ENCODE measurements at places on chromosomes 13 and 19. TPM values are rescaled to one million over a fixed set of nuclear protein-coding genes. Genes with fewer than 3 reads are reported as not detected.

DNA sequence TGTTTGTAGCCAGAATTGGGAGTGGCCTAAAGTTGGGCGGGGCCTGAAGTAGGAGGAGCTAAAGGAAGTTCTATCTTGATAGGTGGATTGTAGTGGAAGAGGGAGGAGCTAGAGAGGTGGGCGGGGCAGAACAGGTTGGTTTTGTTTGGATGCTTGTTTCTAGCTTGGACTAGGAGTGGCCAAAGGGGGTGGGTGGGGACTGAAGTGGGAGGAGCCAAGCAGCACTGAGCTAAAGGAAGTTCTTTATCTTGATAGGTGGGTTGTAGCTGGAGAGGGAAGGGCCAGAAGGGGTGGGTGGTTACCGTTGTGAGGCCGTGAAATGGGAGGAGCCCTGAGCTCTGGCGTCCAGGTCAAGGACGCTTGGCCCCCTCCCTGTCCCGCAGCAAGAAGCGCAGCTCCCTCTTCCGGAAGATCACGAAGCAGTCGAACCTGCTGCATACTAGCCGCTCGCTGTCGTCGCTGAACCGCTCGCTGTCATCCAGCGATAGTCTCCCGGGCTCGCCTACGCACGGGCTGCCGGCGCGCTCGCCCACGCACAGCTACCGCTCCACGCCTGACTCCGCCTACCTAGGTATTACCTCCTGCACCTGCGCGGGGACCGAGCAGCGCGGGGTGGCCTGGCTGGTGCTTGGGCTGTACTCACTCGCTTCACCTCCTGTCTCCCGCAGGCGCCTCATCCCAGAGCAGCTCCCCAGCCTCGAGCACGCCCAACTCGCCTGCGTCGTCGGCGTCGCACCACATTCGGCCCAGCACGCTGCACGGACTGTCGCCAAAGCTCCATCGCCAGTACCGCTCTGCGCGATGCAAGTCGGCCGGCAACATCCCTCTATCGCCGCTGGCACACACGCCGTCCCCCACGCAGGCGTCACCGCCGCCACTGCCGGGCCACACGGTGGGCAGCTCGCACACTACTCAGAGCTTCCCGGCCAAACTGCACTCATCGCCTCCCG, 8.0 kb downstream of the DNASE2 start:
- peak; percentile 59 for DNase-seq

IL11 gene
- 0.47 TPM for total RNA-seq

DNA sequence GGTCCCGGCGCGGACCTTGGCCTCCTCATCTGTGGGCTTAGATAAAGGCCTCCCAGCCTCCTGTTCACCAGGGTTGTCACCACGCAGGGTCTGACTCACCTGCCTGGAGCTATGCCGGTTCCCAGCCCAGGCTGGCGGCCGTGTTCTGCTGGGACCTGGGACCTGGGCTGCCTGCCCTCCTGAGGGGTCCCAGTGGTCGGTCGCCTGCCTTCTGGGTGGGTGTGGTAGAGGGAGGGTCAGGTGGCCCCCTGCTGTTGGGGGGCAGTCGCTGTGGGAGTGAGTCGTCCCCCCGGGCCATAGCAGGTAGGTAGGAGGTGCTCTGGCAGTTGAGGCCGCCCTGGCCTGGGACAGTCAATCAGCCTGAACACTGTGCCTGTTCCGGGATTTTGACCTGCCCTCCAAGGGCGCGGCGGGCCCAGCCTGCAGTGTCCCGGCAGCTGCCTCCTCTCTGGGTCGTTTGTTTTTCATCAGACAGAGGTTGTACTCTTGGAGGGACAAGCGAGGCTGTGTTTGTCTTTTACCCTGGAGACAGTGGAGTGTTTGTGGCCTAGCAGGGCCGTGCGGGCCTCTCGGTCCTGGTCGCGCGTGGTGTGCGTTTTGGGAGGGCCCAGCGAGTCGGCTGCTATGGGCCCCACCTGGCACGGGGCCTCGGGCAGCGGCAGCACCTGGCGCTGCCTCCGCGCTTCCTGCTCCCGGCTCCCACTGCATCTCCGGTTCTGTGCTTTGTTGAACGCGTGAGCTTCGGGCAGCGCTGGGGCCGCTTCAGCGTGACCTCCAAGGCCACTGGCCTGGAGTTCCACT, 2.6 kb downstream of the ADAT3 start:
- DNase-seq = peak; percentile 47

GRCh38 chr13:31540281-31540680, 199.0 kb upstream of the RXFP2 start:
- no peak for DNase-seq

ZNF579 gene
- total RNA-seq = 16.6 TPM

TNNT1 gene
- not detected for total RNA-seq

GRCh38 chr19:44575116-44575700, 38.2 kb upstream of the IGSF23 start:
- no peak for DNase-seq

GRCh38 chr13:97583907-97584497, 150.0 kb downstream of the RAP2A start:
- DNase-seq = no peak

- DNase-seq = no peak
Observed at GRCh38 chr13:25819856-25820530, 231.8 kb downstream of the SHISA2 start.

ERVK3-1 gene
- 35.4 TPM for total RNA-seq

GRCh38 chr13:109941951-109942350, 155.6 kb upstream of the IRS2 start:
- DNase-seq = no peak

DNA sequence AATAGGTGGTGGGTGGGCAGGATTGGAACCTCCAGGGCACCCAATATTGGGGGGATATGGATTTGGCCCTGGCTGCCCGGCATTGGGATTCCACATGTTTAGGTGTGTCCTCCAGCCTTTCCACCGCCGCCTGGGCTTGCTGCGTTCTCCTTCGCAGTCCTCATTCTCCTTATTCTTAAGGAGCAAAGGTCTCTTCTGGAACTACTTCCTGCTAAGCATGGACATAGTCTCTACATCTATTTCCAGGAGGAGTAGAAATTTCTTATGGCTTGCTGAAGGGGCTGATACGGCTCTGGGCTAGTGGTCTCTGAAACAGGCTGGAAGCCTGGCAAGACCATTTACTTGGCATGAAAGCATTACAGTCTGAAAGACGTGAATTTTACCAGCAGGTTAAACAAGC, 9.2 kb upstream of the FCGBP start:
- DNase-seq = no peak

DNA sequence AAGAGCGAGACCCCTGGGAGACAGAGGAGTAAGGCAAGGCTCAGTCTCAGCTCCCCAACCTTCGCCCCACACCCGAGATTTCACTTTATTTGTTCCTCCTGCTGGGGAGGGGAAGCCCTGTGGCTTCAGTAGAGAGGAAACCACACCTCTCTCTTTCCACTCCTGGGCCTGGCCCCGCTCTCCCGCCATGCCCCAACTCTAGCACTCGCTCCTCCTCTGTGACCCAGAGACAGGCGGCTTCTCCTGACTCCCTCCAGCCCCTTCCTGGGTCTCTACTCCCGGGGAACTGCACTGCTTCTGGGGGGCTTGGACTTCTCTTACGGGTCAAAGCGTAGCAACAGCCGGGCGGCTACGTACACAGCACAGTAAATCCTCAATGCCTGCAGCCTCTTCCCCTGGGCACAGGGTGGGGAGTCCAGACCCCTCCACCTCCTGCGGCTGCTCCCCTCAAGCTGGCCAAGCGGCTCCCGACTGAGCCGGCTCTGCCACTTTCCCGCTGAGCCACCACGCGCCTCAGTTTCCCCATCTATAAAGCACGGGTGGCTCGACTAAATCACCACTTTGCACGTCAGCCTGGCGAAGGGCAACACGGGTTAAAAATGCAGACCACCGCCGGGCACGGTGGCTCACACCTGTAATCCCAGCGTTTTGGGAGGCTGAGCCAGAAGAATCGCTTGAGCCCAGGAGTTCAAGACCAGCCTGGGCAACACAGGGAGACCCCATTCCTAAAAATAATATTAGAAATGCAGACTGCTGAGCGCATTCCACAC, 1.4 kb downstream of the RNF126 start:
- DNase-seq = no peak

DNA sequence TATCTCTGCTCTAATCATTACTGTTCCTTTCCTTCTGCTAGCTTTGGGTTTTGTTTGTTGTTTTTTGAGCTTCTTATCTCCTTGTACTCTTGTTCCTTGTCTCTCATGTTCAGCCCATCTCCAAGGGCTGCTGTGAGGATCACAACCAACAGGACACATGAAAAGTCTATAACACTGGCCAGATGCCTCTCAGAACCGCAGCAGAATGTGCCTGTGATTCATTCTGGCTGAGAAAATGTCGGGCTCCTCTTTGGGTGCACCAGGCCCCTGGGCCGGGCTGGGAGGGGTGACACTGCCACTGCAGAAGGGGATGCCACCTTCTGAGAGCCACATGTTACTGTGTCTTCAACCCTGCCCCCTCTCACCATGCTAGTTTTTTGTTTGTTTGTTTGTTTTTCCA, 48.0 kb downstream of the GGACT start:
- DNase-seq = no peak

GRCh38 chr13:78680115-78680561, 21.2 kb upstream of the OBI1 start:
- peak; percentile 50 for DNase-seq

- no peak for DNase-seq
Observed at GRCh38 chr13:109371066-109371465, 415.3 kb downstream of the IRS2 start.

DNA sequence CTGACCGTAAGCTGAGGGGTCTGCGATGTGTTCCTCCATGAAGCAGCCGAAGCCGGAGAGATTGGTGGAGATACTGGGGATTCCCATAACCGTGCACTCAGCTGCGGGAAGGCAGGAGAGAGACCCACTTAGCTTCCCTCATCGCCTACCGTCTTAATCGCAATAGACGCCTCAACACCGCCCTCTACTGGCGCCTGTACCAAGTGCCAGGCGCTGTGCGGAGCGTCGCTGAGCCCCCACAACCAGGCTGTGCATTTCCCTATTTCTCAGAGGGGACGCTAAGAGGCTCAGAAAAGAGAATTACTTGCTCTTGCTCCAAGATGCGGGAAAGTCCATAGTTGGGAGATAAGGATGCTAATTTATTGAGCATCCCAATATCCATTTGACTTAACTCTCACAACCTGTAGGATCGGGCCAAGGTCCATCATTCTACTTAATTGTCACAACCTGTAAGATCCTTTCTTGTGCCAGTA, 5.8 kb downstream of the FTL start:
- DNase-seq = peak; percentile 84

ZNF296 gene
- 2.1 TPM for total RNA-seq

- peak; percentile 82 for DNase-seq
Observed at GRCh38 chr19:56765137-56765536, 75.4 kb downstream of the PEG3 start.

VSTM2B gene
- not detected for total RNA-seq

DNA sequence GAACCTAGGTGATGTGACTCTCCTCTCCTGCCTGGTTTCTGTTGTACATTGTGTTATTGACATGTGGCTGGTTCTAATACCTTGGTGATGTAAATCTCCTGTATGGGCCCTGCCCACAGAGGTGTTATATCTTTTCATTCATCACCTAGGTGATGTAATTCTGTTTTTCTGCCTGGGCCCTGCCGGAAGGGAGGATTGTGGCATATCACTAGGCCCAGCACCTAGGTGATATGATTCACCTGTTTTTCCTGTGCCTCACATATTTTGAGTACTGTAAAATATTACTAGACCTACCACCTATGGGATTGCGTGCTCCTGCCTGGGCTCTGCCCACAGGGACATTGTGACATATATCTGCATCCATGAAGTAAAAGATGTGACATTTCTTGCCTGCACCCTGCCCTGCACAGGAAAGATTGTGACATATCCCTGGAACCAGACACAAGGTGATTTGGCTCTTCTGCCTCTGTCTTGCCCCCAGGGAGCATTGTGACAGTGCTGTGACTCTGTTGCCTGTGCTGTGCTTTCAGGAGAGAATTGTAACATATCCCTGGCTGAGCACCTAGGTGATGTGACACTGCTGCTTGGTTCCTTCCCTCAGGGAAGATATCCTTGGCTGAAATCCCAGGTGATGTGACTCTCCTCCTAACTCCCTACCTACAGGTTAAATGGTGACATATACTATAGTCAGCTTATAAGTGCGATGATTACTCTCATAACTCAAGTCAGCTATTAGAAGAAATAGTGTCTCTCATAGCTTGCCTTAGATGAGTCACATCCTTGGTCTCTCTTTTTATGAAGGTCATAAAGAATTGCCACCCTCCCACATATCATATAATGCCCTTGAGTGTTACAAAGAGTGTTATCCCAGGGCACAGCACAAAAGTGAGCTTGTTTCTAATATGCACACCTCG, 13.3 kb upstream of the ZNF681 start:
- no peak for DNase-seq

DNA sequence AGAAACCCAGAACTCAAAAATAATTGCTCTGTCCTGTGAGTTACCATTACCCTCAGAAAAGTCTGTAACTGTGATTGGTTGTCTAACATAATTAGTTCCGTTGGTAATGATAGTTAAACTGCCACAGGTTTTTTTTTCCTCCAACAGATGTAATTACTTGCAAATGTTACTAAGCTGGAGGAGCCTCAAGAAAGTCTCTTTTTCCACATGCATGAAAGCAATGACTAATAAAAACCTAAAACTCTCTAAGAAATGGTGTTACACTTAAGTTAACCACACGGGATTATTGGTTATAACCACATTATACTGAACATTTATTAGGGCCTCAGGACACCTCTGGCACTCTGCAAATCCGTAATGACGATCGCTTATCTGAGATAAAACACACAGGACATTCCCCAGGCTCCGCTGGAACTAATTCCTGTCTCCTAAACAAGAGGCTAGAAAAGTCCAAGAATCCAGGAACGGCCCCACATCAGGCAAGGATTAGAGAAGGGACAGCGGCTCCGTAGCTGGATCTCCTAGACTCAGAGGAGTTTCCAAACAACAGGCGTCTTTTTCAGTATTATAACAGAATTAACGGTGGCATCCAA, 753 bp downstream of the ZNF235 start:
- no peak for DNase-seq

- no peak for DNase-seq
Observed at GRCh38 chr19:20422216-20423205, 143.1 kb downstream of the ZNF737 start.

GRCh38 chr13:52992110-52992509, 36.5 kb upstream of the OLFM4 start:
- no peak for DNase-seq

GRCh38 chr19:19743176-19743575, 10.3 kb upstream of the ZNF14 start:
- DNase-seq = no peak

DNA sequence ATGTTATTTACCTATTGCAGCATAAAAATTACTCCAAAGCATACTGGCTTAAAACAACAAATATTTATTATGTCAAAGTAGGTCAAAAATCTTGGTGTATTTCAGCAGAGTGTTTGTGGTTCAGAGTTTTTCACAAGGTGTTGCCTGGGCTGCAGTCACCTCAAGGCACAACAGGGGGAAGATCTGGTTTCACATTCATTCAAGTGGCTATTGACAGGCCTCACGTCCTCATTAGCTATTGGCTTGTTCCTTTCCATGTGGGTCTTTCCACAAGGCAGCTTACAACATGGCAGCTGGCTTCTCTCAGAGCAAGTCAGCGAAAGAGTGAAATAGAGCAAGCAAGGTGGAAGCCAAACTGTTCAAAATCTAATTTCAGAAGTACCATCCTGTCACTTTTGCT, 602.9 kb downstream of the OLFM4 start:
- DNase-seq = no peak

GRCh38 chr13:75432811-75433244, 49.1 kb downstream of the TBC1D4 start:
- DNase-seq = no peak

Measured in kidney (tissue), 22 donors.